ENCODE measurements at places on chromosomes 16 and 17.

- DNase-seq = no peak
These were observed 4.6 kb downstream of the FAM171A2 start for GRCh38 chr17:44359006-44359405.

- DNase-seq = no peak
These were observed 154.3 kb upstream of the MED13 start for GRCh38 chr17:62219221-62219899.

- DNase-seq = no peak
These were observed 18.7 kb upstream of the MEIOB start for GRCh38 chr16:1890708-1891050.

DNA sequence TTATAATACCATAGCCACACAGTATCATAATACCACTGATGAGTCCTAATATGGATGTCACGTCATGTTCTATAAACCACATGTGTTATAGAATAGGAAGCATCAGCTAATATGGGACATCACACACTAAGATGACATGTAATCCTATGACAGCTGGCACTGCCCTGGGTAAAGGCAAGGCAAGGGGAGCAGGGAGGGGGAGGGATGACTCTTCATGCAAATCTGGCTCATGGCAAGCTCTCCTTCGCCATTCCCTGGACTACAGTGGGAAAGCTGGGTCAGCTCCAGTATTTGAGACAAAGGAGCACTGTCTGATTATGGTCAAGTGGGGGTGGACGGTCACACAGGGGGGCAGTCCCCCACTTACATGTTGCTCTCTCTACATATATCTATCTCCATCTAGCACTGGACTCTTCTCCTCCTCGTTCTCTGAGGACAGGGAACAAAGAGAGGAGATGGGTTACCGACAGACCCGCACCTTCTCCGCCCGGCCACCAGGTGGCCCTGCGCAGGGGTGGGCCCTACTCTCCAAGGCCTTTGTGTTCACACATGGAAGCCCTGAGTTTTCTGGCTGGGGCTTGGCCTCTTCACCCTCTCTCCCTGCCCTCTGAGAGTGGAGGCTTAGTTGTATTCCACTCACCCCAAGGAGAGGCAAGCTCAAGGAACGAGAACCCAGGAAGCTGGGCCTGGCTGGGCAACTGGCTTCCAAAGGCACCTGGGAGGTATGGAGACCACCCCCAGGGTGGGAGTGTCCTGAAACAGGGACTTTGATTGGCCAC, 23.4 kb upstream of the MPO start:
- DNase-seq = peak; percentile 53

- DNase-seq = no peak
These were observed 14.6 kb downstream of the DHRS7B start for GRCh38 chr17:21141331-21141730.
